PC-3 (cell line): ENCODE measurements at places on chromosomes 12 and 14.

DNA sequence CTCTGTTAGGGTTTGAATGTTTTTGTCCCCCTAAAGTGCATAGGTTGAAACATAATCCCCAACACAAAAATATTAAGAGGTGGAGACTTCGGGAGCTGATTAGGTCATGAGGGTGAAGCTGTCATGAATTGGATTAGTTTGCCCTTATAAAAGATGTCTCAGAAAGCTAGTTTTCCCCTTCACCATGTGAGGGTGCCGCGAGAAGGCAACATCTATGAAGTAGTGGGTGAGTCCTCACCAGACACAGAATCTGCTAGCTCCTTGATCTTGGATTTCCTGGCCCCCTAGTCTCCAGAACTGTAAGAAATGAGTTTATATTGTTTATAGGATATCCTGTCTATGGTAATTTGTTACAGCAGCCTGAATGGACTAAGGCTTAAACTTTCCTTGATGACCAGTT lies 301.5 kb upstream of the ATP2B1 start:
- DNase-seq = no peak

DNA sequence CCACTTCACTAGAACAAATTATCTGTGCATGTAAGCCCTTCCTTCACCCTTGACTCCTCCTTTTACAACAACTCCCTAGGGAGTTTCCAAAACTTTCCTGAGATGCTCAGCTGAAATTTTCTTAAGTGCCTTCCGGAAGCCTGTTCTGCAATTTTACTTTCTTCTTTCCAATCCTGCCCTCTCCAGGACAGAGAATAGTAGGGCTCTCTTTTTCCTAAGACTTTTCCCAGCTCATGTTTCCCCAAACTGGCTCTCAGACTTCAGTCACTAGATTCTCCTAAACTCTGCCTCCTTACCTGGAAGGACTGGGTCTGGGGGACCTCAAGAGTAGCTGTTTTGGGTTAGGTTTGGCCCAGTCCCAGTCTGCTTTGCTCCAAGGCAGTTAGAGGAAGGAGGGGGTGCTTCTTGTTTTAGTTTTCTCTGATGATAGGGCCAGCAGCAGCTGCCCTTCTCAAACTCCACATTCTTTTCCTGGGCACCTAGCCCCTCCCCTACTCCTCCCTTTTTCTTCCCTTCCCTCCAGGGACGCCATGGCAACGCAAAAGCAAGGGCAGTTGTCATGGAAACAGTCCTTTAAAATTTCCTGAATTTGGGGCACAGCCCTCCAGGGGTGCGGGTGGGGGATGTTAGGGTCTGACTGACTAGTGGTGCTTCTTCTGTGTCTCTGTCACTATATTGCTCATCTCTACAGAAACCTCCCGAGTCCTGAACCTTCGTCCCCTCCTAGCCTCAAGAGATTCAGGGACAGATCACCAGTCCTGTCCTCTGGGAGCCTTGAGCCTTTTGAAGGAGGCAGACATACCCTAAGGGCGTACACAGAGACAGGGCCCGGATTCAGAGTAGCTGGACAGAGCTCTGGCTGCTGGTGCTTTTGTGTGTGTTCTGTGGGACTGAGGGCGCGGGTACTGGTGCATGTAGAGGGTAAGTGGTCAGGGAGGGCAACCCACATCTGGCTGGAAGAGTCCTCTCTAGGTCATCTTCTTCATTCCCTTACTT lies 17.0 kb downstream of the PPP1R1A start:
- DNase-seq = no peak

- DNase-seq = no peak
Observed at GRCh38 chr14:59339524-59340330, 125.5 kb downstream of the GPR135 start.

GRCh38 chr14:75549169-75549568 lies 26.9 kb downstream of the BATF start:
- no peak for DNase-seq
